ENCODE measurements at places on chromosomes 6 and 20.

- peak; percentile 80 for DNase-seq
Measured at GRCh38 chr20:41287327-41287726, 30.2 kb downstream of the ZHX3 start.

DNA sequence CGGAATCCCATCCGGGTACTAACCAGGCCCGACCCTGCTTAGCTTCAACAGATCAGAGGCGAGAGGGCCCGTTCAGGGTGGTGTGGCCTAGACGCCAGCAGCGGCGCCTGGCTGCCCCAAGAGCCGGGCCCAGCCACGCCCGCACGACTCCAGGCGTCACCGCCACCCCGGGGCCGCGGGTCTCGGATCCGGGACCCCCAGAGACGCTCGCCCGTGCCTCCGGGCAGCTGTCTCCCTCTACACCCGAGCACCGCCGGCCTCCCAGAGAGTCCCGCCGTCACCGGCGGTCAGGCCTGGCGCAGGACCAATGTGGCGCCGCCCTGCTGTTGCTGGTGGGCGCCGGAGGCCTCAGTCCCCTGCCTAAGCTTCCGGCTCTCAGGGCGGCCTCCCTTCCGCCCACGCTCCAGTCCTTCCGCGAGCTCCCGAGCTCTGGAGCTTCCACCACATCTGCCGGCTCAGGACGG is 441.2 kb upstream of the DEFB115 start:
- peak; percentile 33 for DNase-seq

- DNase-seq = peak; percentile 10
Measured at GRCh38 chr20:2140561-2140960, 38.9 kb downstream of the STK35 start.

GRCh38 chr6:56393615-56394612 is 146.5 kb upstream of the COL21A1 start:
- DNase-seq = no peak
